ENCODE measurements at places on chromosomes 12 and 14. TPM values are rescaled to one million over a fixed set of nuclear protein-coding genes. Genes with fewer than 3 reads are reported as not detected.

FITM1 gene
- polyA plus RNA-seq, result 3.7 TPM

ZFC3H1 gene
- polyA plus RNA-seq, result 24.1 TPM

TAS2R50 gene
- polyA plus RNA-seq, result not detected

TMTC1 gene
- polyA plus RNA-seq, result 8.4 TPM

RDH16 gene
- 0.83 TPM for polyA plus RNA-seq

BCL2L14 gene
- polyA plus RNA-seq, result 79.9 TPM
